Activated CD4-positive, CD25-positive, alpha-beta regulatory T cell treated with anti-CD3 and anti-CD28 coated beads, Interleukin-2, amount 50 U/mL, for 72 hours (primary cell): ENCODE measurements at places on chromosomes 11 and 22.

- no peak for DNase-seq
Observed at GRCh38 chr11:60310407-60310998, 16.6 kb upstream of the MS4A6E start.

DNA sequence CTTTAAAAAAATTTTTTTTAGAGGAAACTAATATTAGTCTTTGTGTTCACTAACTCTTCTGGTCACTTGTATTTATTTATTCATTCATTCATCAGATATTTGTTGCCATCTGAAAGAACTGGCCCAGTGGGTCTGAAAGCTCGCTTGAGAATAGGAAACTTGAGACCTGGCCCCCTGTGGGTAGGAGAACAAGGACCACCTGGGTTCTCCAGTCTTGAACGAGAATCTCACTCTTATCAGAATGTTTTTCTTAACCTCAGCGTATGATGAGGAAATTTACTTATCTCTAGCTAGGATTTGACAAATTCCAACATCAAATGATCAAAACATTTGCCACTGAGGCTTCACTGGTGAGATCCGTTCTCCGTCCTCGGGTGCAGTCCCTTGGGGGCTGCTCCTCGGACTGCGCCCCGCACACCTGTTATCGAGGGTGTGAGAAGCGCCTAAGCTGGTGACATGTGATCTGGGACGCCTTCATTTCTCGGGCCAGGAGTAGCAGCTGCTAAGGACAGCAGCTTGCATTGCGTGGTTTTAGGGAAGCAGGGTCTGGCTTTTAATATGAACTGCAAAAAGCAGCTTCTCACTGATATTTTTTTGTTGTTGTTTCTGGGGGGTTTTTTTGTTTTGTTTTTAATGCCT lies 6.3 kb downstream of the C22orf31 start:
- no peak for DNase-seq

DNA sequence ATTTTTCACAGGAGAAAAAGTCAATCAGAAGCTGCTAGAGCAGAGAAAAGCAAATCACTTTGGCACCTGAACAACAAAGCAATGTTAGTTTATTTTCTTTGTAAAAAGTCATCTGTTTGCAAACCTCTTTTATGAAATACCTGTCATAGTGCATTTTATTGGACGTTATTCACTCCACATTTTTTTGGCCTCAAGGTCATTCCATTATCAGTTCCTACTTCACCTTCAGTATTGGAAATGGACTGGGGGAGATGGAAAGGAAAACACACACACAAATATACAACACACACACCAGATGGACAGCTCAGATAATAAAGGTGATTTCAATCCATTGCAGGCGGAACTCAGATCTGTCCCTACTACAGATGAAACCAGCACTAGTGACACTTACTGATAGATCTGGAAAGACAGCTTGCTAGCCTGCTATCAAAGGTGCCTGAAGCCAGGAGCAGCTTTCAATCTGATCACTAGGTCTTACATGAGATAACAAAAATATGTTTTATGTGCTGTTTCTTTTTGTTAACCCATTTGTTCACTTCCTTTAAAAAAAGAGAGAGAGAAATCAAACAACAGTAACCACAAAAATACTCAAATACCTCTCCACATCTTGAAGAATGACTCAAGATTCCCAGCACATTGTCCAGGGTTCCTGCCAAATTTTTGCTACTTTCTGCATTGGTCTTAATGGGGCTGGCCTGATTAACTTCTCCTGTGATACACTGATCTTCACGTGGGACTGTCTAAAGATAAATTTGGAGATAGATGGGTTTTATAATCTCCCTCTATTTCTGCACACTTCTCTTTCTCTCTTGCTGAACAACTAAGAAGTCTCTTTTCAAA lies 844.3 kb upstream of the TENM4 start:
- no peak for DNase-seq

DNA sequence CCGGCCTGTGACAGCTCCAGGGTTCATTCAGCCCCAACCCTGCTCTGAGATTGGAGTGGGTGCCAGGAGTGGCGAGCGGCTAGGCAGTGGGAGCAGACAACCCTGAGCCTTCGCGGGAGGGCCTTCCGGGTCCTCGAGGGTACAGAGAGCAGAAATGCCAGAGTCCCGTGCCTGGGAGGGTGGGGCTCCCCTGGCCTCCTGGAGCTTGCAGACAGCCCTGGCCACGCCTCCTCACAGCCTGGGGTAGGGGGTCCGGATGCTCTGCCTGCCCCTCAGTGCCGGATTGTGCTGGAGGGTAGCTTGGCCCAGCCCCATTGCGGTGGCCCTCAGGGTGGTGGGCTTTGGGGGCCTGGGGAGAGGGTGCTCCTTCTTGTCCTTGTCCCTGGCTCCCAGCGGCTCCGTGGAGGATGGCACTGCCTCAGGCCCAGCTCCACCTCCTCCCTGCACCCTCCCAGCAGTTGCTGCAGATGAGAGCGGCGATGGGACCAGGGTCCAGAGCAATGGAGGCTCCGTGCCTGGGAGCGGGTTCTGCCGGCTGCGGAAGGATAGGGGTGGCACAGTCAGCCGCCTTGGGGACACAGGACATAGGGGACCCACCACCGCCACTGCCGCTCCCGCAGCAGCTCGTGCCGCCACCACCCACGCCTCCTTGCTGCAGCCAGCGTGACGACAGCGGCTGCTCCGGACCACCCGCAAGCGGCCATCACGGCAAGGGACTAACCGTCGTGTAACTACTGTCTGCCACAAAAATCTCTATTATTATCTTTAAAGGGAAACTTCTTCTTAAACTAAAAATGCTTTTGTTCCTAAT lies 34.9 kb upstream of the OR10G7 start:
- no peak for DNase-seq

DNA sequence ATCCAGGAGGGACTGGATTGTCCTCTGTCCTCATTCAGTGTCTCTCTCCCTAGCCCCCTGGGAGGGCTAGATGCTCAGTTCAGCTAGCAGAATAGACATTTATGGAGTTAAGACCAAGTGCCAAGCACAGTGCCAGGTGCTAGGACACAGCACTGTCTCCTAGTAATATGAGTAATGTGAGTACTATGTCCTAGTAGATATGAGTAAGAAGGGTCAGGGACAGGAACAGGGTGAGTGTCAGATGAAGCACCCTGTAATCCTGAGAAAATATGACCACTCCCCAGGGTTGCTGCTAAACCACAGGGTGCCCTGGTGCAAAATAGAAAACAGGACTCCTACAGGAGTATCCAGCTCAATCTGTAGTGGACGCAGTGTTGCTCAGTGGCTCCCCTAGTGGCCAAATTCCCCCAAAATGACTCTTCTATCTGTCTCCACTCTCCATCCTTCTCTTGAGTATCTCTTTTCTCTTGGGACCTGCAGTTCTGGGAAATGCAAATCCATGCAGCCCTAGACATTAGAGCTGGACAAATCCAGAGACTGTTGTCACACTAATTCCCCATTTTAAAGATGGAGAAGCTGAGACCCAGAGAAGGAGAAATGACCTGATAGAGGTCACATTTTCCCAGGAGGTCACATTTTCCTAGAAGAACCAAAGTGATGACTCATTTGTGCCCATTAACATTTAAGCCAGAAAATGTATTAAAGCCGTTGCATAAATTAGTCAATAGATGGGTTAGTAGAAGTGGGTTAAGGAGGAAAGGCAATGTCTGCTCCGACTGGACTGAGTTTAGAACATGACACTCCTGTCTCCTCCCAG lies 214.3 kb downstream of the NXPE2 start:
- no peak for DNase-seq

- DNase-seq = no peak
Observed at GRCh38 chr11:63845303-63845702, 6.4 kb downstream of the MARK2 start.

DNA sequence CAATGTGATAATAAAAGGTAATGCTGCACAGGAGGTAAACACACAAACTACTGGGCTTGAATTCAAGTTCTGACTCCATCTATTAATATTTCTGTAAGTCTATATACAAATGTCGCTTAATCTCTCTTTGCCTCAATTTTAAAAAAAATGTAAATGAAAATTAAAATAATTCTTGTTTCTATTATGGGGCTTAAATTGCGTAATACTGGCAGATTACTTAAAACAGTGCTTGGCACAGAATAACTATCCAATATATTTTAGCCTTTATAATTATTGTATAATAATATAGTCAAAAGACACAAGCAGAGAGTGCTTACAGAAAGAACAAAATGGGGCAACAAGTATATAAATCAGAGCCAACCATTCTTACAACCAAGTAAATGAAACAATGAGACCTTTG lies 489.1 kb downstream of the CNTN5 start:
- DNase-seq = no peak

- peak; percentile 21 for DNase-seq
Observed at GRCh38 chr11:61059260-61059752, 43.0 kb upstream of the CD5 start.

DNA sequence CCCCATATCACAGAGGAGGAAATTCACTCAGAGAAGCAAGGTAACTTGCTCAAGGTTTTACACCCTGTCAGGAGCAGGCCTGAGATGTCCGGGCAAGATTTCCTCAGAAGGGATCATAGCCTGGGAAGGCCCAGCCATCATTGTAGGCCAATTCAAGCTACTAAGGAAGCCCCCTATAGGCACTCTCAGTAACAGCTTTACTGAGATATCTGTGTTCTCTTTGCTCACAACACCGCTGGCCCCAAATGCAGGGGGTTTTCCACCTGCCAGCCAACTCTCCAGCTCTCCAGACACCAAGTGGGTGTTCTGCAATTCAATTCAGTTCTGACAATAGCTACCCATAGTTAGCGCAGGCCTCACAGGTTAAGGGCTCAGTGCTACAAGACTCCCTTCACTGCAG lies 84.0 kb downstream of the SLC36A4 start:
- no peak for DNase-seq

- no peak for DNase-seq
Observed at GRCh38 chr11:47523490-47524225, 29.3 kb downstream of the CELF1 start.

DNA sequence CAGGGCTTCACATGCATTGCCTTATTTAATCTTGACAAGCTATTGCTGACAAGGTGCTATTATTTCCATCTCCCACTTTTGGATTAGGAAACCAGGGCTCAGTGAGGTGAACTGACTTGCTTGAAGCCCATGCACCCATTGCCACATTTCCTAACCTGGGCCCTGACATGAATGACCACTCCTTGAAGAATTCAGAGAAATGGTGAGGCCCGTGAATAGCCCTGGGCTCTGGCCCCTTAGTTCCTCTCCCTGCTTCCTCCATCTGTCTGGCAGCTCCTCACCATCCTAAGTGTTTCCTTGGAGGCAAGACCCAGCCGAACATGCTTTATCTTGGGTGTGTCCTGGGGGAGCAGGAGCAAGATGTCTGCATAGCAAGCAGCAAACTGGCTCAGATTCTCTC lies 56.1 kb upstream of the NECTIN1 start:
- no peak for DNase-seq

- no peak for DNase-seq
Observed at GRCh38 chr11:121112498-121113455, 11.7 kb downstream of the TECTA start.

DNA sequence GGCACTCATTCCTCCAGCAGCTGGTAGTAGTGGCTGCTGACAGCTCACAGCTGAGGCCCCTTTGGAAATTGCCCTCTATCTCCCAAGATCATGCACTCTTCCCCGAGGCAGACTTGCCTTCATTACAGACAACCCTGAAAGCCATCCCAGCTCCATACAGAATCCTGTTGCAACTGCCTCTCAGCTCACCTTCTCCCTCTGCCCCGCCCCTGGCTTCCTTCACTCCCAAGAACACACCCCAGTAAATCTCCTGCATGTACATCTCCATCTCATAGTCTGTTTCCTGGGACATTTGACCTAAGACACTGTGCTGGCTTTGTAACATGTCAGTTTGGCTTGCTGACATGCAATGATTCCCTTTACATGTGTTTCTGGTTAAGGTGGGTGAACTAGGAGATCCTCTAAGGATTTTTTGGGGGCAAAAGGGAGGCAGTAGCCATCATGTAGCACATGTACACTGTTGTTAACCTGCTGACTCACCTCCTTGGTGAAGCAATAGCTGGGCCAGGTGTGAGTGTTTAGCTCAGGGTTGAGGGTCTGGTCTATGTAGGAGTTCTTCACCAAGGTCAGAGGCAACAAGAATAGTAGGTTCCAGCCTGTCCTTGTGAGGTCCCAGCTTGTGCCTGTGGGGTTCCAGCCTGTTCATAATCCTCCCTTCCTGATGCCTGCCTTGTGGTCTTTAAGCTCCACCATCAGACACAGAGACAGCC lies 179.6 kb downstream of the CSNK2A3 start:
- no peak for DNase-seq
